ENCODE measurements at places on chromosomes 7 and 10.

DNA sequence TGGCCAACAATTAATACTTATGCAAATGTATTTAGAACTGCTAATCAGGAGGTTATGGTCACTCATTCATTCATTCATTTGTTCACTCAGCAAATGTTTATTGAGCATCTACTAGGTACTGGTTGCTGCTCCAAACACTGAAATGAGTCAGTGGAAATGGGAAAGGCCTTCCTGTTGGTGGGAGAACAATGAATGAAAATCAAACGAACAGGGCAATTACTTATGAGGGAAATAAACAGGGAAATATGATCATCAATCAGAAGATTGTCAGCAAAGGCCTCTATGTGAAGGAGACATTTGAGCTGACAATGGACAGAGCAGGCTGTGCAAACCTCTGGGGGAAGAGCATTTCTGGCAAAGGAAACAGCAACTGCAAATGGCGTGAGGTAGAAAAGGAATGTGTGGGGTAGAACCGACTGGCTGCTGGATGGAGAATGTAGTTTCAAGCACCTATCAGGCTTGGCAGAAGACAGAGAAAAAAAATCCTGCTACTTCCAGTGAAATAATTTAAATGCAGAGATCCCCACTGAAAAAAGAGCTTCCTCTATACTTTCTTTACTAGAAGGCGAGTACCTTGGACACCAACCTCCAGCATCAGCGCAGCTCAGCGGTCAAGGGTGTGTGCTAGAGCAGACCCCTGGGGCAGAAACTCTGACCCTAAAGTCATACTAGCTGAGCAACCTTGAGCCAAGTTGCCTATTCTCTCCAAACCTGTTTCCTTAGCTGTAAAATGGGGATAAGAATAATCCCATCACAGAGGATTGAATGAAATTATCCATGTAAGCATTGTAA lies 108.8 kb upstream of the EEPD1 start:
- DNase-seq = no peak

GRCh38 chr7:4641091-4641666 lies 40.9 kb upstream of the FOXK1 start:
- no peak for DNase-seq

DNA sequence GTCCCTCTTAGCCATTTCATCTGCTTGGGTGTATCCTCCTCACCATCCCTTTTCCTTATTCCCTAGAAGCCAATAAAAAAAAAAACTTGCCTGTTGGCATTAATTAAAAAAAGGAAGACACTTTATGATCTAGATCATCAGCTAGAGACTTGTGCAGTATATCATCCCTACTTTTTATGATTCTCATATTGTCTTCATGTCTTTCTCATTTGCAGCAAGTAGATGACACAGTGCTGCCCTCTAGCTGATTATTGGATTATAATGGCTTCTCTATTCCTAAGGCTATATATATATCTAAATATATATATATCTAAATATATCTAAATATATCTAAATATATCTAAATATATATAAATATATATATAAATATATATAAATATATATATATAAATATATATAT lies 272.4 kb upstream of the LRGUK start:
- DNase-seq = no peak

DNA sequence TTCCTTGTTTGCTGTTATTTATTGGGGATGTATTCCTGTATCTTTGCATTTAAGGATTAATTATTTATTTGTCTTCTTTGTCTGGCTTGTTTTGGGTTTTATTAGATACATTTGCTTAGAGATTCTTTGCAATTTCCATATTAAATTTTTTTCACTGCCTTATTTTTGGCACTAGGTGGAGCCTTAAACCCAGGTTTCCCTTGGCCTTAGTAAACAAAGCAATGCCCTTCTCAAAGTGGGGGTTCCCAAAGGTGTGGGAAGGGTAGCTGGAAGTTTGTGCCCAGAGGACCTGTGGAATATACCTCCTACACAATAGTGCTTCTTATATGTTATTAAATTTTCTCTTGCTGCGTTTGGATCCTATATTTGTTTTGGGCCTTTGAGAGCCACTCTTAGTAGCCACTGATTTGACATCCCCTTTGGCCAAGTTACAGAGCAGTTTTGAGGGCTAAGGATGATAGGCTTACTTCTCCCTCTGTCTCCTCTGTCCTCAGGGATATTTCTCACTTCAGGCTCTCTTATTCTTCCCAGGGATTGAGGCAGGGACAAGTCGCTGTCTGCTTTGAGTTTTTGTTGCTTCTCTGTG lies 162.3 kb downstream of the ITGB1 start:
- DNase-seq = no peak

DNA sequence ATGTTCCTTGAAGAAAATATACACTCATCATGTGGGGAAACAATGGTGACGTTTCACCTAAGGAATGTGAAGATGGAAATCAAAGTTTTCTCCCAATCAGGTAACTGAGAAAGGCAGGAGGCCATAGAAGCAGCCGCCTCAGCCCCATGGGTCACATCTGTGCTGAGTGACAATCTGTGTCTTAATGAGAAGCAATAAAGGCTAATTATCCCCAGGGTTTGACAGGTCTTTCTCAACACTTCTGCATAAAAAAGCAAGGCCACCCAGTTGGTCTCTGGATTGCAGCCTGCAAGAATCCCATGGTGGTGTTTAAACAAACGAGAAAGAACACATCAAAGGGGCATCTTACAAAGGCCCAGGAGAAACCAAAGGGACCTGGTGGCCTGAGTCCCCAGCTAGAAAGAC lies 91.1 kb upstream of the TNS3 start:
- no peak for DNase-seq

DNA sequence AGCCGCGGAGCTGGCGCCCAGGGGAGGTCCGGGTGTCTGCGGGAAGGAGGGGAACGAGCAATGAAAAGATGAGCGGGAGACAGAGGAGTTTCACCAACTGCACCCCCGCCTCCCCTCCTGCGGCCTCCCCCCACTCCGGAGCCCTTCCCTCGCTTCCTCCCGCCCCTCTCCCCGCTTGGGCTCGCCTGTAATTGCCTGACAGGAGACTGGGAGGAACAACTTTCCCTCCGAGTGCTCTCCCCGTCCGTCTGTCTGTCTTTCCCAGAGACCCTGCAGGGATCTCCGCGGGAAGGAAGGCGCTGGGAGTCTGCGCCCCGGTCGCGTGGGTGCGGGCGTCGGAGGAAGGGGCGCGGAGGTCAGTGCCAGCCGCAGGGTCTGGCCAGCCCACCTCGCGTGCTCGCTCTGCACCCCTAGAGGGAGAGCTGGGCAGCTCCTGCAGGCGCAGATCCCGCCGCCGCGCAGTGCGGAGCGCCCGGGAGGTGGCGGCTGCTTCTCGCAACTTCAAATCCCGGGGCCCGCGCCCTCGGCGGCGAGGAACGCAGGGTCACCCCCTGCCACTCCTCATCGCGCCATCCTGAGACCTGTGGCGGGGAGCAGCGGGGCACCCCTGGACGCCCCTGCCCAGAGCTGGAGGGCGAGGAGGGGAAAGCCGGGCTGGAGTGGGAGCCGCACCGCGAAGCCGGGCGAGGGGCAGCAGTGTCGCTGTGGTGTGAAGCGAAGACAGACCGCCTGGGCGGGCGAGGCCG lies 511 bp upstream of the NRP1 start:
- DNase-seq = peak; percentile 71

DNA sequence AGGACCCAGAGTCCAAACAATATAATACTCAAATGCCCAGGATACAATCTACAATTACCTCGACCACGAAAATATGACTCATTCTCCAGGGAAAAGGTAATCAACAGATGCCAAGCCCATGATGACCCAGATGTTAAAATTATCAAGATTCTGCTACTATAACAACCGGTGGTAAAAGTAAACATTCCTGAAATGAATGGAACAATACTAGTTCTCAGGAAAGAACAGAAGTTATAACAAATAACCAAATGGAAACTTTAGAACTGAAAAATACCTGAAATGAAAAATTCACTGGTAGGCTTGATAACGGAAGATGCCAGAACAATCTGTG lies 34.1 kb upstream of the GUSB start:
- DNase-seq = no peak

GRCh38 chr7:138354066-138354465 lies 106.0 kb upstream of the TRIM24 start:
- DNase-seq = no peak

DNA sequence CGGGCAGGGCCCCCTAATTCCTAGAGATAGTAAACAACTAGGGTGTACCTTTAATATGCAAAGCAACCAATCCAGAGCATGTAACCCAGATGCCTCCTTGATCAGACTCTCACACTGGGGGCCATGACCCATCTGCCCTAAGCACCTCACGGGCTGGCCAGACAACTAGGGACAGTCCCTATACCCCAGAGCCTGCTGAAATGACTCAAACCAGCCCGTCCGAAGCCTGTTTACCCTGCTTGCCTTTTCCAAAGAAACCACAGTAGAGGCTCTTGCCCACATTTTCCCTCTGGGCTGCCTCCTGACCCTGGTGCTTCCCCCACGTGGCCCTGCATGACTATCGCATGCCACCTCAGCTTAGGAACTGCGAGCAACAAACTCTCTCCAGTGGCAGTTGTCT lies 46.2 kb downstream of the RGS10 start:
- DNase-seq = no peak

Data from colonic mucosa (tissue), 4 donors.